ENCODE measurements at places on chromosomes 7 and 10.

DNA sequence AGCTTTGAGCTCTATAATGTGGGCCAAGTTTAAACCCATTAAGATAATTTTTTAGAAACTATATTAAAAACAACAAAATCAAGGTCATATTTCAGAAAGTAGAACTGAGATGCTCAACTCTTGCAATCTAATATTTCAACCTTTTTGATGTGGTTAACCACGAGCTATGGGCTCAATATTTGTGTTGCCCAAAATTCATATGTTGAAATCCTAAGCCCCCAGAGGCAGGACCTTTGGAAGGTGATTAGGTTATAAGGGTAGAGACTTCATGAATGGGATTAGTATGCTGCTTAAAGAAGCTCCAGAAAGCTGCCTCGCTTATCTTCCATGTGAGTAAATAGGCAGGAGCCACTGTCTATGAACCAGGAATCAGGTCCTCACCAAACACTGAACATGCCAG, 284.4 kb downstream of the CRPPA start:
- DNase-seq = no peak

- no peak for DNase-seq
Measured at GRCh38 chr7:46854958-46855473, 726.9 kb downstream of the TNS3 start.

GRCh38 chr7:67955061-67955460, 958.4 kb downstream of the TYW1 start:
- no peak for DNase-seq

DNA sequence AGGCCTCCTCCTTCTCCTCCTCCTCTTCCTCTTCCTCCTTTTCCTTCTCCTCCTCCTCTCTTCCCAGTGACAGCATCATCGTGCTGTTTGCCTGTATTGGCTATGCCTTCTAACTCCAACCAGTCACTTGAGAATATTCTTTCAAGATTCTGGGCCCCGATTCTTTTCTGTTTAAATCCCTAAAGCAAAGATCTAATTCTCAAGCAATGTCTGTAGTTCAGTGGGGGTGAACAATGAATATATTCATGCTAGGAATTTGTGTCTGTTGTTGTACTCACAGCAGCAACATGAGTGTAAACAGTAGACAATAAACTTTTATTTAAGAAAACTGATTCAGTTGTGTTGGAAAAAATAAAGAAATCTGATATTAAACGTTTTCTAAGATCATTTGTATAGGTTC, 30.7 kb downstream of the NUDT5 start:
- DNase-seq = no peak
